ENCODE measurements at places on chromosomes 7 and 10.

DNA sequence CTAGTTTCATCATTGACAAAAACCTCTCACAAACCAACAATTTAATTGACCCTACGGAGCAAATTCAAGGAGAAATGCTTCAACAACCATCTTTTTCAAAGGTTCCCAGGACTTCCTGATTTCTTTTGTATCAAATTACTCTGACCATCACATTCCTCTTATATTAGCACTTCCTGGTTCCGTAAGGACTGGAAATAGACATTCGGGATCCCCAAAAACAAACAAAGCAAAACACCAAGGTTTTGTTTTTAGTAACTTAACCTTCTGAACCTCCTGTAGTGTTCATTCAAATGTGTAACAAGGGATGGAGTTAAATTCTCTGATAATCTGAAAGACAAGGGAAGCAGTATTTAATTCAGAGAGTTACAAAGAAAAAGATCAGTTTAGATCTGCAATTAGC, 387.6 kb upstream of the NRP1 start:
- no peak for DNase-seq

- DNase-seq = no peak
Measured at GRCh38 chr10:47451998-47452494, 31.9 kb downstream of the ANXA8 start.

DNA sequence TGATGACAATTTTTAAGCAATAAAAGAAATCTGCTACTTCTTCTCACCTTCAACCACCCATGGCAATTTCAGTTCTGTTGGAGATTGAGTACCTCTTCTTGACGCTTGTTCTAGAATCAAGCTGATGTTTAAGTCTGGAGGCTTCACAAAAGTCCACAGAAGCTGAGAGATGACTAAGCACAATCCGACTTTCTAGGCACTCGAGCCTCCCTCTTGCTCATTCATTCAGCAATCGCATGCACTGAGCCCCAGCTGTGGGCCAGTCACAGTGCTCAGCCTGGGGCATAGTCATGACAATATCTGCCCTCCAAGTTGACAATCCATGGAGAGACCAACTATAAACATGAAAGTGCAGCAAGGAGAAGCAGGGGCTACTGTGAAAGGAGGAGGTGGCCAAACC, 103.2 kb downstream of the IPMK start:
- no peak for DNase-seq

- DNase-seq = no peak
Measured at GRCh38 chr7:68424658-68425297, 1173.5 kb upstream of the AUTS2 start.

DNA sequence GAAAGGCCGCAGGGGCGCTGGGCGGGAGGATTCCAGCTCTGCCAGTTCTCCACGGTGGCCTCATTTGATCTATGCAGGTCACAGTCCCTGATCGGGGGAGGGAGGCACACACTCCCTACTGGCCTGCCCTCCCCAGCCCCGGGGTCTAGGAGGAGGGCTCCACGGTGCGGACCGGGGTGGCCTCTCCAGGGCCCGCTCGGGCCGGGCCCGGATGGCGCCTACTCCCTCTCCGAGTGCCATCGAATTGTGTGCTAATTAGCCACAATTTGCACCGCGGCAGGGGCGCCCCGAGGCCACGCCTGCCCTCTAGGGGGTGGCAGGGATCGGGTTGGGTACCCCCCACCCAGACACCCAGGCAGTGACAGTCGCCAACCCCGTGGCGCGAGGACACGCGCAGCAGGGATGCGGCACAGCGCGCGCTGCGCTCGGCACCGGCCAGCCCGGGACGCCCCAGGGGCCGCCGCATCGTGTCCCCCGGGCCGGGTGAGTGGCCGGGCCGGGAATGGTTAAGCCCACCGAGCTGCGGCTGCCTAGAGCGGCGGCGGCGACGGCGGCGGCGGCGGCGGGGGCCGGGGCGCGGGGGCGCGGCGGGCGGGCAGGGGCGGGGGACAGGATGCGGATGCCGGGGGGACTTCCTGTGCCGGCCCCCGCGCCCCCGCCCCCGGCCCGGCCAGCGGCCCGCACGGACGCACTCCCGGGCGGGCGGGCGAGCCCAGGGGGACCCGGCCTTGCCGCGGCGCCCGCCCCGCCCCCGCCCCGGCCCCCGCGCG, at the start of gene ZNF853:
ZNF853 (plus strand) TSS at position 658 of the 770 bp plus-strand sequence. CDS start 565 bp downstream, outside the sequence.
- DNase-seq = no peak
